ENCODE measurements at places on chromosomes 7 and 10.

DNA sequence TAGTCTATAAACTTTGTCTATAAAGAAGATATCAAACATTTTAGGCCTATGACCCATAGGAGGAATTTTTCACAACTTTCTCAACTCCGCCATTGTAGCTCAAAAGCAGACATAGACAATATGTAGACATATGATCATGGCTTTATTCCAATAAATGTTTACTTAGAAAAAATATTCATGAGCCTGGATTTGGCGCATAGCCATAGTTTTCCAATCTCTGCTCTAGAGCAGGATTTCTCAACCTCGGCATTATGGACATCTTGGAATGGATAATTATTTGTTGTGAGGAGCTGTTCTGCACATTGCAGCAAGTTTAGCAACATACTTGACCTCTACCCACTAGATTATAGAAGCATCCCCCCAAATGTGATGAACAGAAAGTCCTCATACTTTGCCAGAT lies 532.6 kb downstream of the ANKRD7 start:
- DNase-seq, result no peak

- no peak for DNase-seq
Observed at GRCh38 chr7:50629238-50629901, 64.2 kb upstream of the DDC start.

DNA sequence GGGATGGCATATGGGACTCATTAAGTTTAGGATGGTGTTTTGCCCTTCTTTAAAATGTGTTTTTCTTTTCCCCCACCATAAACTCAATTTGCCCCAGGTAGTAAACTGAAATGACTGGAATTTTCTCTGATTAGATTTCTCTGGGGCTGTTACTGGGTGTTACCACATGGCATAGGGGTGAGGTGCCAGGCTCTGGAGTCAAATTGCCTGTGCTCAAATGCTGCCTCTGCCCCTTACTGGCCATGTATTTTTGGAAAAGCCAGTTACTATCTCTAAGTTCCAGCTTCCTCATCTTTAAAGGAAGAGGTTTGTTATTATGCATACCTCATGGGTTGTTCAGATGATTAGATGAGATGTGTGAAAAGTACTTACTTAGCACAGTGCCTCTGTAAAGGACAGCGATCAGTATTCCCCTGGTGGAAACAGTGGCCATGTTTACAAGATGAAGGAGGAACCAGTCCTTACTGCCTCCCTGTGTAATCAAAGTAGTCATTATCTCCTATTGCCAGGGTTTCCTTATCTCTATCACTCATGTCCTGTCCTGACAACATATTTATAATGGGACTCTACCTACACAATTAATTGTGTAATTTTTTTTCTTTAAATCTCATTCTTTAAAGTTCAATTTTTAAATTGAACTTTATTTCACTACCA lies 352.0 kb downstream of the KCNMA1 start:
- no peak for DNase-seq

DNA sequence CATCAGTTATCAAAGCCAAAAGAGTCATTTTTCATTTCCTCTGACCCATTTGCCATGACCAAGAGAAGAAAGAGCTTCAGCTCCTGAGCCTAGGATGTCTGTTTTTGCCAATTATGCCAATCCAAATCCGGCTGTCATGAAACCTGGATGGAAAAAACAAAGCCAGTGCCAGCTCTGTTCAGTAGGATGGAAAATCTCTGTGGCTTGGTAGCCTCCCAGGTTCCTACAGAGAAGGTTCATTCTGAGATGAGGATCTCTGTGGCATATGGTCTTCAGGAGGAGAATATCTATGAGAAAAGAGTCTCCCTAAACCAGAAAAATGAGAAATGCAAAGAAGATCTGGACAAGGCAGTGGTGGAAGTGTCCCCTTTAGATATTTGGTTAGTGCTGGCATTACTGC lies 475.4 kb downstream of the CNTNAP2 start:
- no peak for DNase-seq

- no peak for DNase-seq
Observed at GRCh38 chr10:132554991-132555647, 17.5 kb downstream of the INPP5A start.

DNA sequence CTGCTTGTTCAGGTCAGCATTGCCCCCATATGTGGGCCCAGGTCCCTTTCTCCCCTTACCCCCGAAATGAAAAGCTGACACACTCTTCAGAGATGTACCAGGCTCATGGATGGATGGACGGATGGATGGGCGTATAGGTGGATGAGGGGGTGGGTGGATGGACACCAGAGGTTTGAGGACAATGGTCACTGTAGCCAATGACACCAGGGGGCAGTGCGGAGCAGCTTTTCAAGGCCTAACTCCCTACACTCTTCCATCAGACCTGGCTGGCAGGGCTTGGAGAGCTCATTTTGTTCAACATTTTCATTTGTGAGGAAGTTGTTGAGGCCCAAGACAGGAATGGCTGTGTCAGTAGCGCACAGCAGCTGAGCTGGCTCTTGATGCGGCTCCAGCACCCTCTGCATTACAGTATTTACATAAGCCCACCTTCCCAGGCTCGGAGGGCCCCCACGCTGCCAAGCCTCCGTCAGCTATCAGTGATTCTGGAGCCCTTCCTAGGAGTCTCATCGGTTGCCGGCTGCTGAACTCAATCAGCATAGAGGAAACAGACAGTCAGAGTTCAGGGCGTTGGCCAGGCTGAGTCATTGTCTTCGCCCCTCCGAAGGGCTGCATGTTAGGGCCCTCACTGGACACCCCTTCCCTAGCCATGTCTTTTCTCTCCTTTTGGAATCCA lies 11.6 kb upstream of the FFAR4 start:
- peak; percentile 30 for DNase-seq

DNA sequence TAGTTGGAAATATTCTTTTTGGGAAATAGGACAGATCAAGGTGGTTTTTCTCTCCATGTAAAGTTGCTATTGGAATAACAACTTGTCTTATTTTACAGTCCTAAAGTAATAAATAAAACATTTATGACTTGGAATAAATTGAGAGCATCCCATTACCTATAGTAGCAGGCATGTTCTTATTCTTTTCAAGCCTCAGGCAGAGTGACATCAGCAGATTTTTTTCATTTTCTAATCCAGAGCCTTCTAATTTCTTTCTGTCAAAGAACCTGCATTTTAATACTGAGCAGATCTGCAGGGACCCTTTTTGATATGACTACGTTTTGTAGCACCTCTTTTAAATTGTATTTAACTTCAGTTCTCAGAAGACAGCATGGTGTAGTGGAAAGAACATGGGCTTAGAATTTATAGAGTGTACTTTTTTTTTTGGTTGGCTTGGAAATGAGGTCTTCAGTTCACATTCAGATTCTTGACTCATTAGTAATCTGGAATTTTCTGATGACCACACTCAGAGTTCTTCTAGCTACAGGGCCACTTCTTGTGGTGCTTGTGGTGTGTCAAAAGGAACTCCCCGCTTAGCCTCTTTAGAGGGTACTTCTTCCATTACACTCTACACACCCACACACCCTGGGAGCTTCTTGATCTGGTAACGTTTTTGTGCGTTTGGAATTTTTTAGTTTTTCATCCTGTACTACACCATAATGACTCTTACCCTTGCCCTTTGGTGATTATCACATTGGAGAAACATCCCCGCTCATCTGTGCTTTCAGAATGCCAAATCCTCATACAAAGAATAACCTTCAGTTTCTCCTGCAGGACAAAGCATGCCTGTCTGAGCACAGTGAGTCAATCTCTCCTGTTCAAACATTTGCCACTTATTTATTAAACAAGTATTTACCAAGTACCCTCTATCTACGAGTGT lies 34.6 kb downstream of the AGK start:
- DNase-seq, result no peak

DNA sequence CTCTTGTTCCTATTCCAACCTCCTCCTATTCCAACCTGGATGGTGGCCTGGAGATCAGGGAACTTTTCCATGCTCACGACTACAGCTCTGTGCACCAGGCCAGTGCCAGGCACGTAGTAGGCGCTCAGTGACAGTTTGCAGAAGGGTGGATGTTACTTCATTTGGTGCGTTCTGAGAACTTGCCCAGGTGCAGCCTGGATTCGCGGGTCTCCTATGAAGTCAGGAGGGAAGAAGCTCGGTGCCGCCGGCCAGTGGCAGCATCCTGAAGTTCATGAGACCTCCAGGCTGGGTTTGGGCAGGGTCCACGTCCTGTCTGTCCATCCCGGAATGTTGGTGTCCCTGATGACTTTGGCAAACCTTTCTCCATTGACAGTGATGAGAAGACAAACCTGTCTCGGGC lies 21.3 kb downstream of the LHPP start:
- no peak for DNase-seq

- no peak for DNase-seq
Observed at GRCh38 chr7:133051066-133051465, 30.8 kb downstream of the CHCHD3 start.

- DNase-seq, result no peak
Observed at GRCh38 chr7:117349570-117349969, 26.7 kb upstream of the WNT2 start.

DNA sequence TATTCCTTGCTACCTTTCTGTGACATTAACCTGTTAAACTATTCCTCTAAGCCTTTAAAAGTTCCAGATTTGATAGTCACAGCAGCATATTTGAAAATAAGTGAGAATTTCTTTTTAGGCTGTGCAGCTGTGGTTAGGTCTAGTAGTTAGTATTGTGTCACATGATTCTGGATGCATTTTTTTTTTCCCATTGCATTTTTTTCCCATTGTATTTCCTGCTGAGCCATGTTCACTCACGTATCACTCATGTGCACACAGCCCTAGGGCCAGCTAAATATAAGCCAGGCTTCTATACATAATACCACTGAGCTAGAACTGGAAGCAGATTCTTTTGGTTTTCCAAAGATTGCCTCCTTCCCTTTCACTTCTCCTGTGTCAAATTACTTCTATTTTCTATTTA lies 37.4 kb downstream of the DNAJC9 start:
- no peak for DNase-seq

- DNase-seq, result no peak
Observed at GRCh38 chr10:60140651-60141632, 234.6 kb upstream of the CCDC6 start.

DNA sequence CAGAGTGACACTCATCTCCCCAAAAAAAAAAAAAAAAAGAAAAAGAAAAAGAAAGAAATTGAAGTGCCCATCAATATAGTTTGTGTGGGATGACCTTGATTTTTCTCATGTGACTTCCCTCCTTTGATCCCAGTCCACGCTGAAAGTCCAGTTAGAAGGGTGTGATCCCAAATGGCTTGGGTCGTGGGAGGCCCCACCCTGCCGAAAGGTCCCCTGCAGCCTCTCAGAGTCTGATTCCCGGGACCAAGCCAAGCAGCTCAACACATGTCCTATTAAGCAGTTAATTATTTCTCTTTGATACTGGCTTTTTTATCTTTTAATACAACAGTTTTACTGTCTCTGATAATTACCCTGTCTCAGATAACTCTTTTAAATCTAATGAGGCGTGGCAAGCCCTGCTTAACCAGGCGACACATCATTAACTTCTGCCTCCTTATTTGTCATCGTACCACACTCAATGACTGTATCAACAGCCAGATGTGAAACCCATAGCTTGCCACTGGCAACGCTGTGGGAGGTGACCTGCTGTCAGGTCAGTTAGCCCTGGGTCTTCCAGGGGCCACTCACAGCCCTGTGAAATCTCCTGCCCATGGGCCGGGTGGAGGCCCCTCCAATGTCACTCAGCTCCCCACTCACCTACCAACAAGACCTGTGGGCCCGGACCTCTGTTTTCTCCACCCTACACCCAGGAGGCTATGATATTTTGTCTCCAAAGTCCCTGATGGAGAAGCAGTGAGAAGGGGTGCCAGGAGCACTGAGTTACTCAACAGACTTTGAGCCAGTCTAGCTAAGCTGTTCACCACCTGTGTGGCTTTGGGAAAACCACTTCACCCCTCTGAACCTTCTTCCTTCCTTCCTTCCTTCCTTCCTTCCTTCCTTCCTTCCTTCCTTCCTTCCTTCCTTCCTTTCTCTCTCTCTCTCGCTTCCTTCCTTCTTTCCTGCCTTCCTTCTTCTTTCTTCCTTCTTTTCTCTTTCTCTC lies 110.0 kb upstream of the SFMBT2 start:
- DNase-seq, result no peak

- DNase-seq, result no peak
Observed at GRCh38 chr7:156140447-156140846, 328.2 kb upstream of the SHH start.

DNA sequence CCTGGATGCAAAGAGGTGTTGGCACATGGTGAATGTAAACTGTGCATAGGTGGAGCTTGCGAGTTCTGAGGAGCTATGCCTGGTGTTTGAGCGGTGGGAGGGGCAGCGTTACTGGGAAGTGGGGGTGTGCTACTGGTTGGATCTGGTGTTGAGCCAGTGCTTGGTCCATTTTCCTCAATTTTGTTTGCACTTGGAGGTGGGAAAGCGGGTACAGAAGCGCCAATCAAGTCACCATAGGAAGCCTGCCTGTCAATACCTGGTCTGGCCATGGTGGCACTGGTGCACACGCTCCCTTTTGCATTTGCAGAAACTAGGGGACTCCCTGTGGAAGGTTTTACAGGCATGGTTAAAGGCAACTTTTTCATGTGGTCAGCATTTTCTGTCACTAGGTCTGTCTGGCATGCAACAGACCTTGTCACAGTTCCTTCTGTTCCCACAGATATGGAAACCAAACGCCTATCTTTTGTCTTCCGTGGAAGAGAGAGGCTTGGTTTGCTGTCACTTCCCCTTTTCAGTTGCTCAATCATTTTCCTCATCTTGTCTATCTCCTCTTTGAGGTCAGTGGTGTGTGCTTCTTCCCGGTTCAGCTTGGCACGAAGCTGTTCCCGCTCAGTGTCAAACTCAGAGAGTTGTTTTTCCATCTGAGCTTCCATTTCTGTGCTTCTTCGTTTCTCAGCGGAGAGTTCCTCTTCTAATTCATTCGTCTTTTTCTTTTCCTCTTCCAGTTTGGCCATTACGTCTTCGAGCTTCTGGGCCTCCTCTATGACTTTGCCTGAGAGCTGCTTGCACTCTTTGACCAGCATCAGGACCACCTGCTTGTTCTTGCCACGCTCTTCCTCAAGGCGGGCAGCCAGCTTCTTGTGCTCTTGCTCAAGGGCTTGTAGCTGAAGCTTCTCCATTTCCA lies 81.1 kb downstream of the CTTNBP2 start:
- DNase-seq, result no peak

DNA sequence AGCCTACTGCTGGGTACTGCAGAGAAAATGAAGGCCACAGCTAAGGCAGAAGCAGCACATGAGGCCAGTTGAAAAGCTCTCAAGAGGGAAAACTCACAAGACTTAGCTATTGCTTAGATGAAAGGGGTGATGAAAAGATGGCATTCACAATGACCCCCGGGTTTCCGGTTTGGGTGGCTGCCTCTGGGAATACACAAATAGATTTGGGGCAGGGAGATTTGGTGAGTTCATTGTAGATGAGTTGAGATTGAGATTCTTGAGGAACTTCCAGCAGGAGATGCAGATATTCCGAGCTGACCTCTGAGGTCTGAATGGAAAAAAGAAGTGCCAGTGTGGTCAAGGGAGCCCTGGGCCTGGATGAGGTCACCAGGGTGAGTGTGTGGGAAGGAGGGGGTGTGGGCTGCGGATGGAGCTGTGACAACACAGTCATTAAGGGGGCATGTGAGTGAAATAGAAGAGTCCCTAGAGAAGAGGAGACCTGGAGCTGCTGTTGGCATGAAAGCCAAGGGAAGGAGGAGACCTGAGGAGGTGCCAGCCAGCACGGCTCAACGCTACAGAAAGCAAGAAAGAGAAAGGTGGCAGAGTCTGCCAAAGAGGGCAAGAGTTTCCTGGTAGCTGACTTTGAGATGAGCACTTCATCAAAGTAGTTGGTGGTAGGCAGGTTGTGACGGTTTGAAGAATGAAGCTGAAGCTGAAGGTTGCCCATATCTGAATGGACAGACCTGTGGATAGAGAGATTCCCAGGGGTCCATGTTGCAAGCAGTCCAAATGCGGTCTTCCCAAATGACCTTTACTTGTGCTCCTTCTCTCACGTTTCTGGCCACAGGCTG lies 43.7 kb downstream of the HIF1AN start:
- DNase-seq, result no peak

- no peak for DNase-seq
Observed at GRCh38 chr10:14468726-14469125, 138.0 kb upstream of the FRMD4A start.
